ENCODE measurements at places on chromosomes 7 and 10. TPM values are rescaled to one million over a fixed set of nuclear protein-coding genes. Genes with fewer than 3 reads are reported as not detected.

CNPY4 gene
- total RNA-seq = 18.6 TPM

GIMAP6 gene
- 16.8 TPM for total RNA-seq

CRTAC1 gene
- 1.1 TPM for total RNA-seq

DNA sequence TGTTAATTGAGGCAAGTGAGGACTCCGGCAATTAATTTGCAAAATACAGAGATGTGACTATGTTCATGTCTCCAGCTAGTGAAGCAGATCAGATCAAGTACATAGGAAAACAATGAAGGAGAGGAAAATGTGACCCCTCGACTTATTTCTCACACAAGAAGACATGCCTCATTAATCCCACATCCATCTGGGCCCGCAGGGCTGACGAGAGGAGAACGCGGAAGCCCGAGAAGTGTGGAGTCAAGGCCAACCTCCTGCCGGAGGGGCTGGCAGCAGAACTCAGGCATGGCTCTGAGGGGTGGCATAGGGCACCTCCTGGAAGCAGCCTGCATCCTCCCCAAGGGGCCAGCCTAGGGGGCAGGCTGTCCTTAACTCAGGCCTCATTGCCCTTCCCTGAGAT is 54.4 kb downstream of the ZNF503 start:
- no peak for DNase-seq

DNA sequence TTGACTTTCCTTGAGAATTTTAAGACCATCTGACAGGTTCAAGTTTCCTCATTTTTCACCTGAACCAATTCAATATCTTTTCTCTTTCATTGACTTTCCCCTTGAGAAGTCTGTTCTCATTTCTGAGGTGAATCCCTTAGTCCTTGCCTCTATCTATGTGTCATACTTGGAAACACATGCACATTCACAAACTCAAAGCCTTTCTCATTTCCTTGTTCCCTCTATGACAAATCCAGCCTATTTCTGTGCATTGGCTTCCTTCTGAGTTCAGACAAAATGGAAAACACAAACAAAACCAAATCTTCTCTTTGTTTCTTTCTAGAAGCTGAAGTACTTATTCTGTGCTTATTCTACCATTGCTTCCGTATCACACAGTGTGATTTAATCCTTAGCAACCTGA is 13.8 kb downstream of the PTTG1IP2 start:
- DNase-seq = no peak

GRCh38 chr7:73489976-73490375 is 32.1 kb downstream of the BAZ1B start:
- no peak for DNase-seq

DNA sequence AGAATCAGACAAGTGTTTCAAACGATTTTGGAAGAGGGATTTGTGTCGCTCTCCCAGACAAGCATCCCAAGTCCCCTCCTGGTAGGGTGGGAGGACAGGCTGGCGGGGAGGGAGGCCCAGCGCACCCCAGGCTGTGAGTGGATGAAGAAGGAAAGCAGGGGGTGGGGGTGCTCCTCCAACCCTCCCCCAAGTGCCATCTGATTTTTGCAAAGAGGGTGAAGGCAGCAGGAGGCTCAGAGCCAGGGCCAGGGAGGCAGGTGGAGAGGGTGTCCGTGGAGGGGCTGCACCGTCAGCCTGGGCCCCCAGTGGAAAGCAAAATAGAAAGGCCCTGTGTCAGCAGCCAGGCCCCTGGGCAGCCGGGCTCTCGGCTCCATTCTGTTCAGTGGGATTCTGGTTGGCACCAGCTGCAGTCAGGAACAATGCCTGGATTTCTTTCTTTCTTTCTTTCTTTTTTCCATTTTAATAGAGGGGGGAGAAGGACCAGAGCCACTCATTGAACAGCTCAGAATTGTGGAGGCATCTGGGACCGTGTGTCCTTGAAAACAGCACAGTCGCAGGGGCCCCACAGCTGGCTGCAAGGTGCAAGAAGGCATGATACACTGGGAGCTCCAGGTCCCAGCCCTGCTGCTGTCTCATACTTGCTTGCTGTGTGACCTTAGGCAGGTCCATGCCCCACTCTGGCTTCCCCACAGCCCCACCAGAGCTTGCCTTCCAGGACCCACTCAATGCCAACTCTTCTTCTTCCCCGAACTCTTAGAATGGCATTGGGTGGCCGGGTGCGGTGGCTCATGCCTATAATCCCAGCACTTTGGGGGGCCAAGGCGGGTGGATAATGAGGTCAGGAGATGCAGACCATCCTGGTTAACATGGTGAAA is 7.1 kb upstream of the ZMIZ1 start:
- DNase-seq = no peak

- no peak for DNase-seq
Observed at GRCh38 chr7:133529861-133530260, 277.0 kb downstream of the EXOC4 start.

GRCh38 chr10:67763499-67764011 is 67.6 kb upstream of the CTNNA3 start:
- peak; percentile 59 for DNase-seq
